ENCODE measurements at places on chromosomes 5 and 9.

GRCh38 chr9:4923580-4924544, 61.2 kb upstream of the JAK2 start:
- no peak for DNase-seq

- DNase-seq = no peak
Measured at GRCh38 chr9:127694890-127695720, 11.7 kb upstream of the CFAP157 start.

DNA sequence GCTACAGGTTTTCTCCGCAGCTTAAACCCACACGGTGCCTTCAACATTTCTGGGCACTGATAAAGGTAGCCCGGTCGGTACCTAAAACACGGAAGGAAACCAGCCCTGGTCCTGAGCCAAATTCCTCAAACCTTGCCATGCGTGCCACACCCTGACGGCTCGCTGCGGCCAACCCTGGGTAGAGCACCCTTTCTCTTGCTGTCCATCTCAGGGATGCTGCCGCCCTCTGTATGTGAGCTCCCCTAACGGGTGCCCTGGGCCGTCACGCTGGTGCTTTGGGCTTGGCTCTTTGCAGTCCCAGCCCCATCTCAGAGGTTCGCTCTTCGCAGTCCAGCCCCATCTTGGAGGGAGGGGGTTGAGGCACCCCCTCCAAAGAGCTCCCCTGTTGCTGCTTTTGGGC, 43.9 kb downstream of the PNPLA7 start:
- DNase-seq = no peak

DNA sequence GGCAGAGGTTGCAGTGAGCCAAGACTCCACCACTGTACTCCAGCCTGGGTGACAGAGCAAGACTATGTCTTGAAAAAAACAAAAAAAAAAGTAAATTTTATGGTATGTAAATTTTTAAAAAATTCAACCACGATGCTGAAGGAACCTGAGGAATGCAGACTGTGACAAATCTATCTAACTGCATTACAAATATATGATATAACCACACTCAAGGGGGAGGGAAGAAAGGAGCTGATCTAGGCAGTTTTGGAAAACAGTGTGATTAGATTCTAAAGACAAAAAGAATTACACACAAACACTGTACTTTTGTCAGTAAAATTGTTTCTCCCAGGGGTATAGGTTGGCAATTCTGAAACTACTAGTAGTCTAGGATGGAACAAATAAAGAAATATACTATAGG, 17.0 kb downstream of the LARS1 start:
- DNase-seq = no peak

- DNase-seq = no peak
Measured at GRCh38 chr5:155332618-155333017, 319.1 kb downstream of the KIF4B start.

DNA sequence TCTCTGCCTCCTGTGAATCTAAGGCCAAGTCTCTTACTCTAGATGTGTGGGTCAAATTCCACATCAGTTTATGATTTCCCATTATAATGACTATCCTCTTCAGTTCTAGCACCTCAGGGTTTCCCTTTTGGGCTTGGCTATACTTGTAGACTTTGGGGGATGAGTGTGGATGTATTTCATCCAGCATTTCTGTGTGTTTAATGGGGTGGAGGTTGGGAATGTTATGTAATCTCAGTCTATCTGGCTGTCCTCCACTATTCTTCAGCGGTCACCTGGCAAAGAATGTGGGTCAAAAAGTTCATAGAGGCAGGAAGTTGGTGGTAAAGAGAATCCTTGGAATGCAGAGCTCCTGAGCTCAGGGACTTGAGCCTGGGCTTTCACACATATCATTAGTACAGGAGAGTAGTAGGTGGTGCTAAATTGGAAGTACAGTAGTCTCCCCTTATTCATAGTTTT, 64.9 kb downstream of the CFAP95 start:
- no peak for DNase-seq

GRCh38 chr9:38671748-38672147, 48.2 kb downstream of the FAM240B start:
- no peak for DNase-seq

DNA sequence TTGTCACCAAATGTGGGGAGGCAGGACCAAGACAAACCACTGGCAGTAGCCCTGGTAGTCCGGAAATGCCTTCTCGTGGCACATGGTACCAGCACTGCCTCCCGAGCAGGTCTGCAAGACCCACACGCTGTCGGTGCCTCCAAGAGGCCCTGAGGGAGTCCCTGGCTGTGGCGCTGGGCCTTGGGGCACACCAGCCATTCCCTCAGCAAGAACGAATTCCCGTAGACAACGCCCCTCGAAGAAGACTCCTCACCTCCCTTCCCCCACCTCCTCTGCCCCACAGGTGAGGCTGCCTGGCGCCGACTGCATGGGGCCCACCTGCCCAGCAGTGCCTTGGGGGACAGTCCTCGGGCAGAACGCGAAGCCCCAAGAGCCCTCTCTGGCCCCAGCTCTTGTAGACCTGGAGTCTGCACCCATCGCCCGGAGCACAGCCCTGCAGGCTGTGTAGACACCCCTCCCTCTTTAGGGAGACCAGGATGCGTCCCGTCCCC, 56.0 kb downstream of the EXD3 start:
- no peak for DNase-seq

GRCh38 chr9:129321286-129322021, 143.4 kb upstream of the IER5L start:
- no peak for DNase-seq

DNA sequence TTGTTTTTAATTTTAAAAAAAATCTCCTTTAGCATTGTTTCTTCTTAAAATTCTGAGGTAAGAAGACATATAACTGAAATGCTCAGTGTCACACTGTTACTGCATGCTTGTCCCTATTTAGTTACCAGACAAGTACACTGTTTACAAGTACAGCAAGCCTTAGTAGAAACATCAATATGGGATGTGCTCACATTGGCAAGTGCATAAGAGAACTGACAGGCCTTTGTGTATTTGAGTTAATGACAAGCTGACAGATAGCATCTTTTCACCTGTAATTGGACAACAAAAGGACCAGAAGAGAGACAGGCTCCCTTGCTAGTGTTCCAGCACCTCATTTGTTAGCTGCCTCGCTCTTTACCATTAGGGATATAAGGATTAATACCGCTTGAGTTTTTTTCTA, 63.6 kb downstream of the PDE4D start:
- no peak for DNase-seq

DNA sequence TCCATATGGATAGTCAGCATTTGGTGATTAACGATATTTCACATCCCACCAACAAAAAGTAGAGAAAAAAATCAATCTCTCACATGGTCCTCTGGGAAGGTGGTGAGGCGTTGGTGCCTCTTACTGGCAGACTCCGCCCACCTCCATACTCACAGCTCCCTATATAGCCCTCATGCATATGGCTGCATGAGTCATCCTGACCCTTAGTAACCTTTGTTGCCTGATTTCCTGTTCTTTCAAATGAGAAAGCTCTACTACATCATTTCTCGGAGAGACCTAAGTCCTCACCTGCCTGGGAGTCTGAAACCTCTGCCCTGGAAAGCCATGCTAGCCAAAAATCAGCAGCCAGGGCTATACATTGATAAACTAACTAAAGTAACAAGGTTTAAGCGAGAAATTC, 33.3 kb upstream of the ABCA1 start:
- peak; percentile 1 for DNase-seq

DNA sequence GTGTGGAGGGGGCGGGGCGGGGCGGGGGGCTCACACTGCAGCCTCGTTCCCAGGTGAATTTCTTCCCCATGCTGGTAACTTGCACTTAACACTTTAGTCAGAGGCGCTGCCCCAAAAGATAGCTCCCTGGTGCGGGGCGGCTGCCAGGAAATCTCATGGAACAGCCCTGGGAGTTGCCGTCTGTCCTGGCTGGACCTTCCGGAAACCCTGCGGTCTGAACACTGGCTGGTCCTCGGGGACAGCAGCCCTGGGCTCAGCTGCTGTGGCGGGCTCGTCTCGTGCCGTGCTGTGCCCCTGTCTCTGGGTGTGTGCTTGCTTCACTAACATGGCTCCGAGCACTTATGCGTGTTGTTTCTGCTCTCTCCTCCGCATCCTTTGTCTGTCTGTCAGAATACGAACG, 25.8 kb downstream of the PTGES2 start:
- DNase-seq = no peak

DNA sequence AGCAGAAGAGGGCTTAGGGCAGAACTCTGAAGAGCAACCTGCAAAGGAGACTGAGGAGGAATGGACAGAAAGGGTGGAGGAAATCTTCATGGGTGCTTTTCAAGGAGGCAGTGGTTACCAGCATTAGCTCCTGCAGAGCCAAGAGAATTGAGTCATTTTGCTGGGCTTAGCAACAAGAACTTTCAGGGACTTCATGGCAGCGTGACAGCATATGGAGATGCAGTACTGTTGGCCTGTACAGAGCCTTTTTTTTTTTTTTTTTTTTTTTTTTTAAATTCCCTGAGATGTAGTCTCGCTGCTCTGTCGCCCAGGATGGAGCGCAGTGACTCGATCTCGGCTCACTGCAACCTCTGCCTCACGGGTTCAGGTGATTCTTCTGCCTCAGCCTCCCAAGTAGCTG, 296.0 kb upstream of the DMRT1 start:
- no peak for DNase-seq

DNA sequence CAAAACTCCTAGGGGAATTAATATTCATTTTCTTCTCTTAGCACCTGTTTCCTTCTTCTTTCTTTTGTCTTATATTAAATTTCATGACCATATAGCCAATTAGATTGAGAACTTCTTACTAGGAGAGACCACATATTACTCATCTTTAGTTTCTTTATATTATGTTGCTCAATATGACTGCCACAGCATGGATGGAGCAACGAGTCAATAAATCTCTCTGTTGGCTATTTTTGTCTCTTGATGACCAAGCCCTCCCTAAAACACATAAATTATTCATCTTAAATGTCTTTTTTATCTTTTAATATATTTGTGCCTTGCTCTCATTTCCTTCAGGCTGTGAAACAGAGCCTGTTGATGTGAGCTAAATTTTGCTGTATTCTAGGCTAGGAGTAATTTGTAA, 123.0 kb downstream of the ADAMTSL1 start:
- DNase-seq = no peak

- DNase-seq = no peak
Measured at GRCh38 chr5:112552791-112553190, 133.7 kb upstream of the EPB41L4A start.

GRCh38 chr5:173271419-173271818, 36.4 kb upstream of the NKX2-5 start:
- DNase-seq = no peak

- no peak for DNase-seq
Measured at GRCh38 chr5:154042766-154043165, 4.0 kb downstream of the MFAP3 start.

DNA sequence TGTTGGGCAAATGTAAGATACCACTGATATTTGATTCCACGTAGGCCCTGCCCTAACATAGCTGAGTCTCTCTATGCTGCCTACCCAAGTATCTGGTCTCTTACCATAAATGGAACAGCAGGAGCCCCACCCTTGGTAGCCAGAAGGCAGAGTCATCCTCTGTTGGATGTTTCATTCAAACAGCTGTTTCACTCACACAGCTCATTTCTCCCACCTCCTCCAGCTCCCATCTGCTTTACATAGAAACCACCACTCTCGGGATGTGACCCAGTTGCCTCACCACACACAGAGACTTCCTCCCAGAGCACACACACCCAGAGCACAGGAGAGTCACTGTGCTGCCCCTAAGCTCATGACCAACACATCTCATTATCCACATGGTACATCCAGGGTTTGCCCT, 165.3 kb downstream of the TMEM167A start:
- DNase-seq = no peak

- no peak for DNase-seq
Measured at GRCh38 chr5:34563931-34564709, 92.0 kb upstream of the RAI14 start.

- no peak for DNase-seq
Measured at GRCh38 chr9:127308652-127309434, 44.3 kb downstream of the GARNL3 start.

DNA sequence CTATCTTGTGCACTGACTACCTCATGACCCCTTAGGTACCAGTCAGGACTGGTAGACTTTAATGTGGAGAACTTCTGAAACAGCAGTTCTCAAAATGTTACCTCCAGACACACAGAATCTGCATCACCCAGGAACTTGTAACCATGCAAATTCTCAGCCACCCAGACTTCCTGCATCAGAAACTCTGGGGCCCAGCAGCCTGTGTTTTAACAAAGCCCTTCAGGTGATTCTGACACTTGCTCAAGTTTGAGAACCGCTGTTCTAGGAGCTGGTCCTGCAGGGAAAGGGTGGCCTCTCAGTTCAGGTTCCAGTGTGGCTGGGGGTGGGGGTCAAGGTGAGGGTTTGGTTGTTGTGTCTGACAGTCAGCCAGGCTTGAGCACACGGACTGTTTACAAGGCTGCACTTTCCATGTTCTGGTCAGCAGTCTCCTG, 28.4 kb downstream of the ZFP62 start:
- DNase-seq = no peak

GRCh38 chr5:68371607-68372006, 156.1 kb downstream of the PIK3R1 start:
- DNase-seq = no peak

- DNase-seq = no peak
Measured at GRCh38 chr5:3987867-3988266, 392.2 kb downstream of the IRX1 start.

GRCh38 chr5:51983161-51983560, 599.9 kb downstream of the ISL1 start:
- DNase-seq = no peak

DNA sequence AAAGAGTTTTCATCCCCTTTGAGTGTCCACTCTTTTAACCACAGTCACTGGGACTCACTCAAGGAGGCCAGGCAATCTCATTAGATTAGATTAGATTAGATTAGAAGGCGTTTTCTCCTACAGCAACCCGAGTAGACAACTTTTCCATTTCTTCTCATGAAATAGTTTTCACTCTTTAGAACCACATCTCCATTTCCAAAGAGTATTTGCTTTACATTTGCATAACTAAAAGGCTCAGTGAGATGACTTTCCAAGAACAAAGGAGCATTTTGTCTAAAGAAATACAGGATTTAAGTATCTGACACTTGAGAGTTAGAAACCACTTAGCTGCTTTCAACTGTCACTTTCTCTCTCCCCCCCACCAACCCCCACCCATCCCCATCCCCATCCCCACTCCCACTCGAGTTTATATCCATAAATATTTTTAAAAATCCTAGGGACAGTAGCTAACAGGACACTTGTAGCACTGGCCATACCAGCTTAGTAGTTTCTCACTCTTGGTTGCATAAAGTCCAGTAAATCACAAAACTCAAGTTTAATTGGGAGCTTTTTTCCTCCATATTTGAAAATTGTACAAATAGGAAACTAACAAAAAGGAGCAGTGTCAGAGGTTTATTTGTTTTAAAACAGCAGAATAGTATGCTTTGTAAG, 2202.9 kb upstream of the WWC1 start:
- DNase-seq = no peak

- DNase-seq = no peak
Measured at GRCh38 chr9:8417341-8417740, 617.8 kb upstream of the DMAC1 start.

- no peak for DNase-seq
Measured at GRCh38 chr5:175195698-175196656, 248.0 kb downstream of the DRD1 start.

GRCh38 chr5:172920447-172920849, 38.8 kb upstream of the RPL26L1 start:
- no peak for DNase-seq

Measured in stimulated activated CD8-positive, alpha-beta memory T cell treated with anti-CD3 and anti-CD28 coated beads, Interleukin-4, amount 100 ng/mL, for 4 hours (primary cell).